Fibroblast of the aortic adventitia (primary cell): ENCODE measurements at places on chromosomes 13 and 19.
A peak's percentile ranks its signal among the peaks of the same experiment; 100 is the strongest.

GRCh38 chr13:110713981-110714796 lies 689 bp downstream of the ING1 start:
- DNase-seq: peak; percentile 33

- DNase-seq: no peak
Measured at GRCh38 chr19:41233748-41234240, 14.8 kb downstream of the AXL start.

DNA sequence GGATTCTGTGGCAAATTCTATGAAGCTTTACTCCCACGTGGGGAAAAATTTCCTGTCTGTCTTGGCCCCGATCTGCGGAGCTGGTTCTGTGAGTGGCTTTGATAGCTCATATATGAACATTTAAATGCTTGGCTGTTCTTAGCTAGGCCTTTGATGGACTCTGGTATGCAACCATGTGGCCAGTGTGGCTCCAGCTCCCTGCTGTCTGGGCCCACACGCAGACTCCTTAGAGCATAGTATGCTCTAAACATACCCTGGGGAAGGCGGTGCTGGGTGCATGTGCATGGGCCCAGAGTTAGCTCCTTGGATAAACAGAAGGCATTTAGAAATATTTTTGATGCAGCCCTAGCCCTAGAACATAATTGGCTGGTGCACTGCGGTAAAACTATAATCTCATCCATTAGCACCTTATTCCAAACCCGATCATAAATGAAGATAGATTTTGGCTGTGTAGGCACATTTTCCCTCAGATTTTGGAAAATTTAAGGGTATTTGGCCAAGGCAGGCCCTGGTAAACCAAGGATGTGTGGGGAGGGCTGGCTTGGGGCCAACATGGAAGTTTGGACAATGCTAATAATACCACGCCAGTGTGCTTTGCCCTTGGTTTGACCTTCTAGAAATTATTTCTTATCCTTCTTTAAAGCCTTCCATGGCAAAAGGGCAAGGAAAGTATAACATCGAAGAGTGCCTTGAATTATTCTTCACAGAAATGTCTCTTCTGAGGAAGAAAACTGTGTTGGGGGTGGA lies 153.5 kb downstream of the LMO7 start:
- no peak for DNase-seq

- DNase-seq: no peak
Measured at GRCh38 chr19:51781999-51782398, 13.0 kb upstream of the FPR3 start.

GRCh38 chr13:43122791-43123190 lies 99.4 kb downstream of the DNAJC15 start:
- DNase-seq: no peak

DNA sequence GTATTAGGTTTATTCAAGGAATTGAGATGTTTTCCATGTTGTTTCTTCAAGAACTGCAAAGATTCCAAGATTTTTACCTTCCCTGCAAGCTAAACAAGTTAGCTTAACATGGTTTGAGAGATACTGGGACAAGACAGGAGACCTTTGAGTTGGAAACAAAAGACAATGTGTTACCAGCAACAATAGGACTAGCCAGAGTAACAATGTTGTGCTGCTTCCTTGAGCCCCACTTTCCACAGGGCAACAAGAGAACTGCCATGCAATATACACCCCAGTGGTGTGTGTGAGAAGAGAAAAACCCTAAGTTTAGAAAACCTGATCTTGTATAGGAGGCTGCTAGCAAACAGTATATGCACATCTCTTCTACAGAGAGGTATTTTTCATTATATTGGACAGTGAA lies 264.6 kb downstream of the PCDH20 start:
- no peak for DNase-seq

- DNase-seq: no peak
Measured at GRCh38 chr13:100549316-100549715, 39.3 kb downstream of the GGACT start.

DNA sequence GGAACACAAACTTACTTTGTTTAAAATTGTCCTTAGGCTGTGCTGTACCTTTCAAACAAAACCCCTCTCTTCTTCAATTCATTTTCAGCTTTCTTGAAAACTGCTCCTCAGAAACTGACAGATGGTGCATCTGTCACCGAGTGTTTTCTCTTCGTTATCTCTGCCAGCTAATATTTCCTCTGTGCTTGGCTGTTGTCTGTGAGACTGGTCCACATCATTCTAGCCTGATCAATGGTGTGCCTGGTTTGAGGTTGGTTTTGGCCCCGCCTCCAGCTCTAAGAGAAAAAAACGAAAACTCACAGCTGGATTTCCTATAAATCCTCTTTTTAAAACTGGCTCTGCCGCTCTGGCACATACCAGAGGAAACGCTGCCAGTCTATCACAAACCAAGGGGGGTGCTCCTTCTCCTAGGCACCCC lies 79.7 kb downstream of the STARD13 start:
- no peak for DNase-seq

GRCh38 chr19:16185768-16186123 lies 536 bp downstream of the FAM32A start:
- DNase-seq: peak; percentile 39

- DNase-seq: peak; percentile 67
Measured at GRCh38 chr19:925087-925525, 729 bp upstream of the ARID3A start.

GRCh38 chr13:89584058-89584620 lies 1763.3 kb upstream of the MIR17HG start:
- no peak for DNase-seq

DNA sequence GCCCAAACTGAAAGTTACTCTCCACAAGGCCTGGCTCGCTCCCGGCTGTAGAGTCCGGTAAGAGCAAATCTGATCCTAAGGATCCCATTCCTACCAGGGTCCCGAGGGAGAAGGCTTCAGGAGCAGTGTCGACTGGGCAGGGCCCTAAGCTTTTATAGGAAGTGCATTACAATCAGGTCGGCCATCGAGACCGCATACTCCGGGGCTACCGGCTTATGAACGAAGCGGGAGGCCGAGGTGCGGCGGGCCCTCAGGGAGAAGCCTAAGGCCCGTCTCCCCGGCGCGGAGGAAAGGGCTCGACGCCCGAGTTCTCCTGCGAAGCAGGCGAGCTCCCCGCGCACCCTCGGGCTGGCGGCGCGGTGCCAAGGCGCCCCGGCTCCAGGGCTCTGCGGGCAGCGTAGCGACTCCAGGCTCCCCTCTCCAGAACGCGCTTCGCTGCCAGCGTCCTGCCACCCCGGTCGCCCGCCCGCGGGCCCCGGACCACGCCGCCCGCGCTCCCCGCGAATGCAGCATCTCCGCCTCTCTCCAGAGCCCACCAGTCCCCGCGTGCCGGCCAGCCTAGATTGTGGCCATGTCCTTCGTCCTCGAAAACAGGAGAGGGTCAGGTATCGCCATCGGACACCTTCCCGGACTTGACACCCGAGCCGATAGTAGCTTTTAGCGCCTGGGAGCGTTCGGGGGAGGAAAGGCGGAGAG lies 1.4 kb downstream of the EFNB2 start:
- DNase-seq: peak; percentile 58

GRCh38 chr19:782878-783668 lies 14.2 kb upstream of the PTBP1 start:
- no peak for DNase-seq

DNA sequence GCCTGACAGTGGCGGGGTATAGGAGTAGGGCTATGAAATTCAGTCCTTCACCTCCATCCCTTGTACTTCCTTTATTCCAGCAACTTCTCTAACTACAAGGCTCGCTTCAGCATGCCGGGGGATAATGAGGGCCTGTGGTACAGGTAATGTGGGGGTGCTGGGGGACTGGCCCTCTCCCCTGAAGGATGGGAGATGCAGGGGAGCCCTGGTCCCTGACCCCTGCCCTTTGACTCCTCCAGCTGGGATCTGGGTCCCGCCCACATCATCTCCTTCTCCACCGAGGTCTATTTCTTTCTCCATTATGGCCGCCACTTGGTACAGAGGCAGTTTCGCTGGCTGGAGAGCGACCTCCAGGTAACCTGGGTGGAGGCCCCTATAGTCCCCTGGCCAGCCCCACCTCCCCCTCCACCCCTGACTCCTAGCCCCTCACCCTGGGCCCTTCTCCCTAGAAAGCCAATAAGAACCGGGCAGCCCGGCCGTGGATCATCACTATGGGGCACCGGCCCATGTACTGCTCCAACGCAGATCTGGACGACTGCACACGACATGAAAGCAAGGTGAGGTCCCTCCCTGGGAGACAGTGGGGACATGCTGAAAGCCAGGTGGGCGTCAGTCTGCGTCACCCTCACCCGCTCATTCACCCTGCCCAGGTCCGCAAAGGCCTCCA lies 16.5 kb downstream of the ACP7 start:
- no peak for DNase-seq

- peak; percentile 71 for DNase-seq
Measured at GRCh38 chr19:15452111-15453047, 2.6 kb upstream of the WIZ start.

DNA sequence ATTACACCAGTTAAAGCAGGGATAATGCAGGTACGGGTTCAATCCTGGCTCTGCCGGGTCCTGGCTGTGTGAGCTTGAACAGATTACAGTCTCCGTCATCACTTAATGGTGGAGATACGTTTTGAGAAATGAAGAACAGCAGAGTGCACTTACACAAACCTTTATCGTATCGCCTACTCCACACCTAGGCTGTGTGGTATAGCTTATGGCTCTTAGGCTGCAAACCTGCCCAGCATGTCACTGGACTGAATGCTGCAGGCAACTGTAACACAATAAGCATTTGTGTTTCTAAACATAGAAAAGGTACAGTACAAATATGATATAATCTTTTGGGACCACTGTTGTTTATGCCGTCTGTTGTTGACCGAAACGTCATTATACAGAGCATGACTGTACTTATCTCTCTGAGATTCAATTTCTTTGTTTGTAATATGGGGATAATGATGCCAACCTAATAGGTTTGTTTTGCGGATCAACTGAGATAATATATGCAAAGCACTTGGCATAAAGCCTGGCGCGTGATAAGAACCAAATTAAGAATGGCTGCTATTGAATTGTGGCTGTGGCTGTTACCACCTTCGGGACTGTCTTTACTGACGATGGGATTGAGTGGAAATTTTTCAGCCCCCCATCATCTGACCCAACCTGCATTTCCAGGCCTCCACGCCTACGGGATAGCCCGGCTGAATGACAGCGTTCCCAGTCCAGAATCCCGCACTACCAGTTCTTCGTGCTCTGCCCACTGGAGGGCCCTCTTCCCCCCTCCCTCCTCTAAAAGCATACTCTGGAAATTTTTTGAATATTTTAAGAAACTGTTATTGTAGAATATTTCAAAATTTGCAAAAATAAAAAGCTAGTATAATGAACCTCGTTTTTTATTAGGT lies 11.2 kb downstream of the KRTDAP start:
- DNase-seq: no peak

DNA sequence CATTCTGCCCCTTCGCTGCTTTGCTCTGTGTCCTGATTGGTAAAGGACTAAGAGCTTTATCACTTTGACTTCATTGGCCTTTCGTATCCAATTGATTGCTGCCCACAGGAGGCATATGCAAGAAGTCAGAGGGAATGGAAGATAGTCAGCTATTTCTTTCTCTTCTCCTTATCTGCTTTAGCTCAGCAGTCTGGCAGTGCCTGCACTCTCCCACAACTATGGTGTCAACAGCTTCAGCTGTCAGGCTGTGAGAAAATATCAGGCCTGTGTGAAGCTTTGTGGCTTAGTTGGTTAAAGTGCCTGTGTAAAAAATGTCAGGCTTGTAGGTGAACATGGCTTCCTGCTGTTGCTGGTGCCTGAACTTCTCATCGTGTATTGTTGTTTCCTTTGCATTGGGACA lies 243.0 kb downstream of the PCDH17 start:
- DNase-seq: no peak

GRCh38 chr13:71869274-71869673 lies 2.3 kb upstream of the DACH1 start:
- no peak for DNase-seq

DNA sequence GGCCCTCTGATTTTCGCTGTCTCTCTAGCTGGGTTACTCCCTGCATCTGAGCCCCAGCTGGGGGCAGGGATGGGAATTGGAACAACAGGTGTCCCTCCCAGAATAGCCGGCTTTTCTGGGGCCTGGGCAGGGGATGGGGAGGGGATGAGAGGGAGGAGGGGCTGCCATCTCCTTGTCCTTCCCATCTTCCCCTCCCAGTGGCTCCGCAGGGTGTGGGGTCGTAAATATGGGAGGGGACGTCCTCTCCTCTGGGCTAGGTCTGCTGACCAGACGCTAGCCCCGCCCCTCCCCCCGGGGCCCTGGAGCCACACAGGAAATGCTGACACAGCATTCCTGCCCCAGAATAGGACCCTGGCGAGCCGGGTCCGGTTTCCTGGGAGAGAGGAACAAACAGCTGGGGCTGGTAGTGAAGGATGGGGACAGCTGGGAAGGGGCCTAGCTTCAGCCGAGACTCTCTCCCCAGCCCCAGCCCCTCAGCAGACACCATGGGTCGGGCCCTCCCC lies 1.1 kb downstream of the RYR1 start:
- DNase-seq: no peak

DNA sequence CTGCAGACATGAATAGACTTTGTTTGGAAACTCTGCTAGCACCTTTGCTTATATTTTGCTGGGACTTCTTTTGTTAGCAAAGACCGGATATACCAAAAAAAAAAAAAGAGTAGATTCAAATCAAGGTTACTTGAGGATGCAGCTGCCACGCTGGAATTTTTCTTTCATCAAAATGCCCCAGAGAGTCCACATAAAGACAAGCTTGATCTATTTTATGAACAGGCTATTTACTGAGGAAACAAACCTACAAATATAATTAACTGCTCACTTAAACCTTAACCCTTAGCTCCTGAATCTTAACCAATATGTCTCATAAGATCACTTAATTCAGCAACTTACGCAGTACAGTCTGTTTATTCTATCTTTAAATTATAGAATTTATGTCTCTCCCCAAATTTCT lies 27.1 kb upstream of the DOCK9 start:
- DNase-seq: no peak

- DNase-seq: no peak
Measured at GRCh38 chr13:97723655-97724054, 229.8 kb upstream of the IPO5 start.

- peak; percentile 72 for DNase-seq
Measured at GRCh38 chr13:30968846-30969245, 36.4 kb downstream of the TEX26 start.

- peak; percentile 79 for DNase-seq
Measured at GRCh38 chr13:41960637-41961465, at the start of gene VWA8. TSS of gene VWA8 (minus strand) at chr13:41961109. CDS start at chr13:41961015, 94 bp downstream.

GRCh38 chr19:41913538-41914423 lies 14.5 kb downstream of the ERFL start:
- no peak for DNase-seq

GRCh38 chr19:15469513-15470297 lies 5.4 kb upstream of the RASAL3 start:
- DNase-seq: no peak
